B cell (primary cell): ENCODE measurements at places on chromosomes 2 and 18.

DNA sequence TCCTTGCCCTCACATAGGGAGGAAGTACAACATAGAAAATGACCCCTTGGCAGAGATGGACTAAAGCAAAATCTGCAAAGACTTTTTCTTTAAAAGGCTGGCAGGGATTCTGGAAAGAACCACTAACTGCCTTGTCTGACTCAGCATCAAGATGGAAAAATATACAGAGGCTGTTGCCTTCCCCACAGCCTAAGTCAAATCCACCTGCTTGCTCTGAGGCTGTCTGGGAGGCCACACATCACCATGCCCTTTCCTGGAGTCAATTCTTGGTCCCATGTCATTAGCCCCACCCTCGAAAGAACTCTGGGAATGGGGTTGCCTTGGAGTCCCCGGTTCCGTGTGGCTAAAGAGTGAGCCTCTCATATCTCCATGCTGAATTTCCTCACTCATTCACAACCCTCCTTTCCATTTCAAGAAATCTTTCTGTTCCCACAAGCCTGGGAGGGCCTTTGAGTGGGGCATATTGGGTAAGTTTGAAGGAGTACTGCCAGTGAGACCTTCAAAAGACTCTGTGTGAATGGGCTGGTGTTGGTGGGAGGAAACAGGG, 39.4 kb downstream of the BMP10 start:
- no peak for DNase-seq

DNA sequence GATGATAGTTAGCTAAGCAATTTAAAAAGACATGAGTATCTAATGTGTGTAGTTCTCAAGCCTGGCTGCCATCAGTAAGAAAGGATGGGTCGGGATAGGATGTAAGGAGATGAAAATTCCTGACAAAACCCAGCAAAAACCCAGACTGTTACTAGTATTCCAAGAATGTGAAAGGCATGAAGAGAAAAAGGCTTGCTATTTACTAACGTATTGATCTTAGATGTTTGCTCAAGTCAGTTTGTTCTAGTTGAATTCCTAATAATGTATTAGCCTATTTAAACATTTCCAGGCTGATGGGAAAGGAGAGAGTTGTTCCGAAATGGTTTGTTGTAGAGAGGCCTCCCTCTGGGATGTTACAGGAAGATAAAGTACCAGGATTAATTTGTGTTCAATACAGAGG, 88.2 kb downstream of the ZNF532 start:
- no peak for DNase-seq

- no peak for DNase-seq
Measured at GRCh38 chr2:237270520-237270919, 143.4 kb downstream of the COL6A3 start.

- no peak for DNase-seq
Measured at GRCh38 chr2:41314511-41315070, 733.2 kb upstream of the PKDCC start.

DNA sequence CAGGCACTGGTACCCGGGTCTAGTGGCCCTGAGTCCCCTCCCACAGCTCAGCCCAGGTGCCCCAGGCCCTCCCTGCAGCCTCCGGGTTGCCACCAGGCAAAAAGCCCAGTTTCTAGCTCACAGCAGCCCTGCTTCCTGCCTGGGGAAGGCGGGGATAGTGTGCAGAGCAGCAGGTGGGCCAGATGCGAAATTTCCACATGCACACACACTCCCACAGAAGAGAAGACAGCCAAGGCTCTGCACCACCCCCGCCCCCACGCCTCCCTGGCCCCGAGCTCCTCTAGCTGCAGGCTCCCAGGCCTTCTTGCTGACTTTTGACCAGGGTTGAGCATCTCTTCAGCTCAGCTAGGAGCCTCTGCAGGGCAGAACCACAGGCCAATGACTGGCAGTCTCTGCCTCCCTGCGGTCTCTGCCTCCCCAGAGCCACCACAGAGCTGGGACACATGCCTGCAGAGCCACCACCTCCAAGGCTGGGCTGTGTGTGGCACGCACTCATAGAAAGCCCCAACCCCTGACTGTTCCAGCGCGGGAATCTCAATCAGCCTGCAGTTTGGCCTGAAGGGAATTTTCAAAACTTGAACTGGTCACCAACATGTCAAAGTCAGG, 7.2 kb downstream of the SLC66A2 start:
- no peak for DNase-seq

- peak; percentile 28 for DNase-seq
Measured at GRCh38 chr2:61670591-61671501, 132.7 kb upstream of the XPO1 start.

GRCh38 chr2:65319072-65319673, 91.5 kb downstream of the ACTR2 start:
- no peak for DNase-seq

GRCh38 chr2:167900435-167901114, 346.8 kb downstream of the STK39 start:
- no peak for DNase-seq
